ENCODE measurements at places on chromosomes 7 and 10.
A peak's percentile ranks its signal among the peaks of the same experiment; 100 is the strongest.

DNA sequence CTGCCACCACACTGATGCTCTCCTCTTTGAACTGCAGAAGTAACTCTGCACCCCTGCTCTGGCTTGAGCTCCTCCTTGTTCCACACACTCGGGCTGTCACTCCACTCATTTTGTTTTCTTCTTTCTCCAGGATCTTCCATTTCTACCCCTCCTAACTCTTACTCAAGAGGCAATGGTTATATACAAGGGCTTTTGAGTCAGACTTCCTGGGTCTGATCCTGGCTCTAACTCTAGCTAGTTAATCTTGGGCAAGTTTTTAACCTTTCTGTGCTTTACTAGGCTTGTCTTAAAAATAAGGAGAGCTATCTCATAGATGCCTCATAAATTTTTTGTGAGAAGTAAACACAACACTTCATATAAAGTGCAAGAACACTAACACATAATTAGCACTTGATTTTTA is 45.3 kb upstream of the GNAI1 start:
- DNase-seq, result no peak

DNA sequence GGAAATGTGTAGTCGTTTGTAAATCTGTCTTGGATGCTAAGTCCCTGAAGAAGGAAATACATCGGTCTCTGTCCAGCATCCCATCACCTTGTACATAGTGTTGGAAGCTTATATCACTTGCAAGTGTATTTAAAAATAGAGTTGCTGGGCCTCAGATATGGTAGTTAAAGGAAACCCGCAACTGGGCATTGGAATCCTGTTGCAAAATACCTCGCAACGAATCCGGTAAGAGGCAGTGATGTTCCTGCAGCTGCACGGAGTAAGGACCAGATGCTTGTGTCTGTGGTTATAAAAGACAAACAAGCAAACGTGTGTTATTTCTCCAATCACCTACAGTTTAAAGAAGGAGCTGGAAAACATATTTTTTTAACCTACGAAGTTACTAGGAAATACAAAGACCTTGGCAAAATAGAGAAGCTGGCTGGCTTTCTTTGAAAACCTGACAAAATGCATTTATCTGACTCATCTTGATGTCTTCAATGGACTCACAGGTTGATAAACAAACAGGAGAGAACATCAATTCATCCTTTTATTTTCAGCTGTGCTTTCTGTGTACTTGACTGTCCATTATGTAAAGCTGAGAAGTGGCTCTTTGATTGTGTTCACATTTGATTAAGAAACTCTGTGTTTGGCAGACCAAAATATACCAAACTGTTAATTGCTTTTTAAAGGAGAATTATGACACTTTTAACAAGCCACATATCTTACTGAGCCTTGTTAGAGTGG is 326.4 kb downstream of the SFMBT2 start:
- DNase-seq, result no peak

DNA sequence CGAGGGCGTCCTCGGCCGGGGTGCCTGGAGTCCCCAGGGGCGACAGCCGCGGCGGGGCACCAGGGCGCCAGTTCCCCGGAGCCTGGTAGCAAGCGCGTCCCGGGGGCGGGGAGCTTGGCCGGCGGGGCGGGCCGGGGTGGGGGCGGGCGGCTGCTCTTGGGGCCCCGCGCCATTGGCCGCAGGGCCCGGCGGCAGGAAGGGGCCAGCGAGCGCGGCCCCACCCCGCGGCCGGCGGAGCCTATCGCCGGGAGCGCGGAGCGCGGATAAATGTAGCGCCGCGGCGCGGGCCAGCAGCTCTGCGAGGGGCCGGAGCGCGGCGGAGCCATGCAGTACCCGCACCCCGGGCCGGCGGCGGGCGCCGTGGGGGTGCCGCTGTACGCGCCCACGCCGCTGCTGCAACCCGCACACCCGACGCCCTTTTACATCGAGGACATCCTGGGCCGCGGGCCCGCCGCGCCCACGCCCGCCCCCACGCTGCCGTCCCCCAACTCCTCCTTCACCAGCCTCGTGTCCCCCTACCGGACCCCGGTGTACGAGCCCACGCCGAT is at the start of gene HHEX:
Gene HHEX, plus strand, starts transcription at position 293 of the 548 bp plus-strand sequence. Its CDS starts 32 bp downstream, at position 325.
- DNase-seq, result no peak

DNA sequence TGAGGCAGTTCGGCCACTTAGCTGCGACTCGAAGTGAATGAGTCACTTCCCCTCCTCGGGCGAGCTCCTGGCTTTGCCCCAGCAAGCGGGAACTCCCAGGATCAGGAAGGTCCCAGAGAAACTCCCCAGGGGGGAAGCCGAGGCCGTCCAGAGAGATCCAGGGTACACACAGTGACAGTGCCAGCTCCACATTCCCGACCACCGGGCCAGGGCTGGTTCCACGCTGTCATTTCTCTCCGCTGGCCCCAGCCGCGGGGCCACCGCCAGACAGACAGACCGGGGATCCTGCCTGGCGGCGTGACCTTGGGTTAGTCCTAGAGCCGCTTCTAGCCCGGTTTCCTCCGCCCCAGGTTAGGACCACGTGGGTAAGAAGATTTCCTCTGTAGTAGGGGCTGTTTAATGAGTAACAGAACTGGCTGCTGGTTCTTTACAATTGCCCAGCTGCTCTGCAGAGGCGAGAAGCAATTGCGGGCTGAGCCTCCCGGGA is 463 bp upstream of the UPP1 start:
- no peak for DNase-seq

- no peak for DNase-seq
Observed at GRCh38 chr10:113058523-113059370, 108.7 kb downstream of the TCF7L2 start.

GRCh38 chr7:159114096-159114495 is 30.6 kb downstream of the VIPR2 start:
- no peak for DNase-seq

GRCh38 chr10:43871545-43871944 is 222.9 kb upstream of the ZNF32 start:
- no peak for DNase-seq

GRCh38 chr10:68296843-68297663 is 34.8 kb upstream of the HNRNPH3 start:
- DNase-seq, result no peak

DNA sequence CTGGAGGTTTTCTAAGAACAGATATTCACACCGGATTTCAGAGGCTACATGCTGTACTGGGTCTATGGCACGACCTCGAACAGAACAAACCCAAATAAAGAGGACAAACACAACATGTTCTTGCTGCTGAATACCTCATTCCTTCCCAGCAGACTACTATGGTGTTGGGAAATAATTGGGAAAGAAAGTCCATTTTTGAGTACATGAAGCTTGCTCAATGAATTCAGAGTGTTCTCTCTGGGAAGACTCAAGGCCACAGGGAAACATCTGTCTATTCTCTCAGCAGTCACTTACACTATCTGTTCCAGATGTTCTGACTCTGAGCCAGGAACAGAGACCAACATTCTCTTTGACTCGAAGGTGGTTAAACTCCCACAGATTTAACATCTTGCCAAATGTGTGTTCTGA is 30.9 kb downstream of the LAMB1 start:
- no peak for DNase-seq

GRCh38 chr7:92783260-92784201 is 52.8 kb downstream of the CDK6 start:
- DNase-seq, result no peak

GRCh38 chr7:50355817-50356178 is 51.3 kb downstream of the IKZF1 start:
- no peak for DNase-seq

DNA sequence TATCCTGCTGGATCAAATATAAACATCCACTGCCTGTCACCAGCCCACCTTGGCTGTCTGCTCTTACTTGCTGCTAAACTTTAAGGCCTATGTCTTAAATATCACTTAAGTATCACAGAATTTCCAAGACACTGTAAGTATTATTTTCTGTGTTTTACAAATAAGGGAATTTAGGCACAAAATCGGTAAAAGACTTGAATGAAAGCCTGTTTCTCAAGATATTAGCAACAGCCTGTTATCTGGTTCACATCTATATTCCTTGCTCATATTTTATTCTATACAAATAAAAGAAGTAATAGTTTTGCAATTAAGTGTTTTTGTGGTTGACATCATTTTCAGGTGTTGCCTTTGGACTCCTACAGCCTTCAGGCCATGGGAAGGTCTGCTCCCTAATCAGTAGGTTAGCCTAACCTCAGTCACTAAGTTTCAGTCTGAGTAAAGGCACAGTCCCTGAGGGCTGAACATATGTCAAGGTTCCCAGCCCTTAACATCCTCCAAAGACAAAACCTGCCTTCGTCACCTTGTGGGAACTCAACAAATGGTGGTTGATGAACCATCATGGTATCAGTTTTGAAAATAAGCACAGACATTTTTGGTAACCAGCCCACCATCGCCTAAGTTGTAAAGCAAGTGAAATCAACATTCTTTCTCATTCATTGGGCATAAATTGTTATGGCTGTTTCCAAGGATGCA is 127.1 kb downstream of the CREB5 start:
- no peak for DNase-seq

GRCh38 chr7:3067193-3067592 is 23.5 kb upstream of the CARD11 start:
- DNase-seq, result no peak

- DNase-seq, result no peak
Observed at GRCh38 chr10:127034790-127035189, 129.6 kb downstream of the DOCK1 start.

DNA sequence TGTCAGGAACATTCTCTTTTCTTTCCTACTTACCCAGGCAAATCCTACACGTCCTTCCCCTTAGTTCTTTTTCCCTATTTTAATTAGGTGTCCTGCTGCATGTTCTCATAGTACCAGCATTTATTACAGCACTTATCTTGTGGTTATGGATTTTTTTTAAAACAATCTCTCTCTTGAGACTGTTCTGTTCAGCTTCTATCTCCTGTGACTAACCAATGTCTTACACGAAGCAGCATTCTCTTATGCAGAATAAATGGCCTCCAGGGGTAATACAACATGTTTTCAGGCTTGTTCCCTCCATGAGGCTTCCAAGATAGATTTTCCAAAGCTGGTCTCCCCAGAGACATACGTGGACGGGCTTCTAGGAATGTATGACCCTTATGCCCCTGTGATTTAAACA is 1096.1 kb upstream of the CELF2 start:
- no peak for DNase-seq

DNA sequence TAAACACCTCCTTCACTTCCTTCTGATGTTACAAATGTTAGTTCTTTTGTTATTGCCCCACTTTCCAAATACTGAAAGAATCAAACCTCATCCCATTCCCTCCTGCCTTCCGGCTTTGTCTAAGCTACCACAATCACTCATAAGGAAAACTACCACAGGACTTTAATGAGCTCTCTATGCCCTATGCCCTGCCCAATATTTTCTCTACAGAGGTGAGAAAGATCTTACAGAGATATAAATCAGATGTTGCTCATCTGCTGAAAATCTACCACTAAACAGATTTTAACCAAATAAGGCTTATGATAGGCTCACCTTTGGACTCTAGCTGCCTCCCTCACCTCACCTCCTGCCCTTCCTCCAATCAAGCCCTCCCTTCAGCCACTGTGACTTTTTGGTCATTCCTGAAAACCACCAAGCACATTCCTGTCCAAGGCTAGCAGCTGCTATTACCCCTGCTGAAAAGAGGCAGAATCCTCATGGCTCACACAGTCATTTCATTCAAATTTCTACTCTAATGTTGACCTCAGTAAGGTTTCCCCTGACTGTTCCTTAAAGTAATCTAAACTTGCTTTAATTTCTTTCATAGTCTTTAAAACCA is 7.7 kb downstream of the ZNF33B start:
- no peak for DNase-seq

- no peak for DNase-seq
Observed at GRCh38 chr7:114821030-114821900, 100.6 kb upstream of the MDFIC start.

DNA sequence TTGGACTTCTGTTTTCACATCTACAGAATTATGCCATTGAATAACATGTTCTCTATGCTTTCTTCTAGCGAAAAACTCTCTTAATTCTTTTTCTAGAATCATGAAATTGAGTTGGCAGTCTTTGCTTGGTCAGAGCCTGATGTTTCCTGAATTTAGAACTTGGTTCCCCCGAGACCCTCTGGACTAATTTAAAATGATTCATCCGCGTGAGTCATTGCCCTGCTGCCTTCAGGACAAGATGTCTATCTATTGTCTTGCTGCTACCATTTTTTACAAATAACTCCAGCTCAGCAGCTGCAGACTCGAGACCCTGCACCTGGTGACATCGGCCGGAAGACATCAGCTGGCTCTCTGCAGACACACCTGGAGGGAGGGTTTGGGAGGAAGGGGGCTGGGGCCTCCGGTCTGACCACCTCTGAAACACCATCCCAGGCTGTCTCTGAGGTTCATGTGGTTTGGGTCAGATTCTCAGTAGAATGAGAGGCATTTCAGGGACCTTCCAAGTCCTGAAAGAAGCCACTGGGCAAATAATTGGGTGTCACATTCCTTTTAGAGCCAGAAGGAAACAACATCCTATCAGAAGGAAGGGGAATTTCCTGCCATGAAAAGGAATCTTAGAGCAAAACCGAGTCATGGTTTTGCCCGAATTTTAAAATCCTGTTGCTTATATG is 20.9 kb upstream of the KLF6 start:
- DNase-seq, result peak; percentile 33

DNA sequence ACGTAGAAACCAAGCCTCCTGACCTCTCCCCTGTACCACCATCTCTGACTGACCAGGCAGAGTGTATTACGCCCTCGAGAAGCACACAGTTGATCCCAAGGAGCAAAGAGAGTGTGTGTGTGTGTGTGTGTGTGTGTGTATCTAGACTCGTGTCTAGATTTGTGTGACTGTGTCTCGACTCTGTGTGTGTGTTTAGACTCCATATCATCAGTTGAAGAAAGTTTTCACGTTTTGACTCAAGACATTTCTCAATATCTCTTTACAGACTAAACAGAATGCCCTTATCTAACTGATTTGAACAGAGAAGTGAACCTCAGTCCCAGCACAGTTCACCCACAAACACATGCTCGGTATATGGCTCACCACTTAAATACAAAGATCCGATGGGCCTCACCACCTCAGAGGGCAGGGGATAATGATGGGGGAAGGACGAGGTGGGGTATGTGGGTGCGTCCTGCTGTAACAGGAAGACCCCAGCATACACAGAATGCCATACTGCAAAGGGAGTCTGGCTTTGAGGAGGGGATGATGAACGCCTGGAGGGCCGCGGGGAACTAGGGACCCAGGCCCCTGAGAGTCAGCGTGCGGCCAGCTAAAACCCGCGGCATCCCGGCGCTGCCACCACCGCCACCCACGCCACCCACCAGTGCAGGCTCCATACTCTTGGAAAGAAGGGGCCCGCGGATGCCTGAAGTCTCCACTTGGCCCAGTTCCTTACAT is 780 bp downstream of the ALDH18A1 start:
- DNase-seq, result peak; percentile 1

DNA sequence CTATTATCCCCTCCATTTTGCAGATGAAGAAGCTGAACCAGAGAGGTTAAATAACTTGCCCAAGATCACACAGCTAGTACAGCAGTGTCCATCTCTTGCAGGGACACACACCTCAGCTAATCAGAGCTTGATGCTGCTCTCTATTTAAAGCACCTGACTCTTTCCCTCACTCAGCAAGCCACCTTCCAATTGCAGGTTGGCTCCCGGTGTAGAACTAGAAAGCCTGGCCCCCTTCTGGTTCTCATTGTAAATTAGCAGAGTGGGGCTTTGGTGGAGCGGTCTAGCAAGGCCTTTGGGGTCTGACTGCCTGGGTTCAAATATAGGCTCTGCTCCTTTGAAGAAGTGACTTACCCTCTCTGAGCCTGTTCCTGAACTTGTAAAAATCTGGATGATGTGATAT is 176.4 kb downstream of the NEURL1 start:
- DNase-seq, result no peak
